ENCODE measurements at places on chromosomes 13 and 19.

- no peak for DNase-seq
Observed at GRCh38 chr13:36453516-36453915, 21.2 kb downstream of the CCNA1 start.

DNA sequence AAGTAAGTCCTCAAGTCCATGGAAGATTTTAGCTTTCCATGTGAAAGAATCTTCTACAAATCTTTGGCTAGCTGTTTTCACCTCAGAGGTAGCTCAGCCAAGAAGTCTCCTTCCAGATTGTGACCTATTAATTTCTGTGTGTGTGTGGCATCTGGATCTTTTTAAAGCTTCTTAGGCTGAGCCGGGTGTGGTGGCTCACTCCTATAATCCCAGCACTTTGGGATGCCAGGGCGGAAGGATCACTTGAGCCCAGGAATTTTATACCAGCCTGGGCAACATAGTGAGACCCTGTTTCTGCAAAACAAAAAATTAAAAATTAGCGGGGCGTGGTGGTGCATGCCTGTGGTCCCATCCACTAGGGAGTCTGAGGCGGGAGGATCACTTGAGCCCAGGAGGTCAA is 13.4 kb upstream of the SLC44A2 start:
- DNase-seq = no peak

- DNase-seq = no peak
Observed at GRCh38 chr13:30346789-30347167, 39.4 kb upstream of the KATNAL1 start.

GRCh38 chr19:38201731-38202130 is 22.3 kb downstream of the DPF1 start:
- DNase-seq = no peak

DNA sequence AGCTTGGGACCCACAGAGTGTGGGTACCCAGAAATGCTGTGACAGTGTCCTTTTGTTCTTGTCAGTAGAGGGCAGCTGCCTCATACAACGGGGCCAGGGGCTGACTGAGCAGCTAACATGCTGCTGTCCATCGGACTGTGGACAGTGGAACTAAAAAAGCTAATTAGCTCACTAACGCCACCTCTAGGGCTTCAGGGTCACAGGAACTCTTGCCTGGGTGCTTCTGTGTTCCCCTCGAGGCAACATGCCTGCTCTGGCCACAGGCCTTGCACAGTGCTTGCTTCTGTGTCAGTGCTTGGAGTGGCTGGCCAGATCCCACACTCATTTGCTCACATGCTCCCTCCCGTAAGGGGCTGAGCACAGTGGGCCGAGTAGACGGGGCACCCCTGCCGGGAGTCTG is 377.0 kb downstream of the OLFM4 start:
- DNase-seq = no peak

DNA sequence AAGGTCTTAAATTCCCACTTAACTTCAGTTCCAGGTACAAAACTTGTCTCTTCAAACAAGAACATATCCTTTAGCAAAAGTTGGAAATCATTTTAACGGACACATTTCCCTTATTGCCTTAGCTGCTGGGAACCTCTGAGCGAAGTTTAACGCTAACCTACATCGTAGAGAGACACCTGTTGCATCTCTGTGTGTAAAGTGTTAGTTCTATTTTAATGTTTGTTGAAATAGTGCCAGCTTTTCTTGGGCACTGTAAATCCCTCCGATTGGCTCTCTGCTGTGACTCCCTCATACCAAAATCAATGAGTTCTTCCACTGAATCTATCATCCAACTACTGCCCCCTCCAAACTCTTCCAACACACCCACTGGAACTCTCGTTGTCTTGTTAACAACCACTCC is 2.3 kb upstream of the HIF3A start:
- DNase-seq = no peak

- DNase-seq = no peak
Observed at GRCh38 chr13:33518452-33518851, 232.9 kb upstream of the STARD13 start.

All from NCI-H2081 (cell line).